ENCODE measurements at places on chromosomes 2 and 18. TPM values are rescaled to one million over a fixed set of nuclear protein-coding genes. Genes with fewer than 3 reads are reported as not detected.
A peak's percentile ranks its signal among the peaks of the same experiment; 100 is the strongest.

MEIS1 gene
- total RNA-seq: 68.4 TPM

- DNase-seq: no peak
Measured at GRCh38 chr2:54529935-54530334, 73.8 kb downstream of the SPTBN1 start.

DNA sequence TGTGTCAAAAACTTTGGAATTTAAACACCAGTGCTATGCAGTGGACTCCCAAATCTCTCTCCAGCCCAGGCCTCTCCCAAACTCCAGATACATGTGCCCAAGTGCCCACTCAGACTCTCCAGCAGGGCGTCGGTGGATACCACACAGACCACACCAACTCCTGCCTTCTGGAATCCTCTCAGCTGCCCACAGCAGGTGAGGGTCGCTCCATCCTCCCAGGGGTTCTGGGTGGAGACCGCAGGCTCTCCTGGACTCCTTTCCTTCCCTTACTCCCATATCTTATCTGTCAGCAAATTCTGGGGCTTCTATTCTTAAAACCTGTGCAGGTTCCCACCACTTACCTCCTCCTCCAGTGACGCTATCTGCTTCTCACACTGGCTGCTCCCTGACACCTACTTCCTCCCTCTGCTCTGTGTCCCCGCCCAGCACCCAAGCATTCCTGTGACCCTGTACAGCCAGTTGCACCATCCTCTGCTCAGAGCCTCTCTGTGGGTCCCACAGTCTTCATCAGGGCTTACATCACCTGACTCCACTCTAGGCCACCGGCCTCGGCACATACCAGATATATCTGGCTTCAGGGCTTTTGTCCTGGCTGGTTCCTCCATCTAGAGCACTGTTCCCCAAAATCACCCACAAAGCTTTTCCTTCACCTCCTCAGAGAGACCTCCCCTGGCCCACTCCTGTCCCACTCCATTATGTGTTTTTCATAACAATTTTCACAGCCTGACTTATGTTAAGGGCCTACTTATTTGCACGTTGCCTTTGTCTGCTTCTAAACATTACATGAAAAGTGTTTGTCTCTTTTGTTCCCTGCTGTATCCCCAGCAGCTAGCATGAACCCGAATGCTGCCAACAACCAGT, 2.6 kb upstream of the IMP4 start:
- no peak for DNase-seq

KCNG2 gene
- 1.3 TPM for total RNA-seq

- DNase-seq: no peak
Measured at GRCh38 chr18:6624271-6624660, 105.2 kb upstream of the ARHGAP28 start.

ANKRD62 gene
- 0.06 TPM for total RNA-seq

- no peak for DNase-seq
Measured at GRCh38 chr2:145408980-145409379, 889.1 kb upstream of the ZEB2 start.

DNA sequence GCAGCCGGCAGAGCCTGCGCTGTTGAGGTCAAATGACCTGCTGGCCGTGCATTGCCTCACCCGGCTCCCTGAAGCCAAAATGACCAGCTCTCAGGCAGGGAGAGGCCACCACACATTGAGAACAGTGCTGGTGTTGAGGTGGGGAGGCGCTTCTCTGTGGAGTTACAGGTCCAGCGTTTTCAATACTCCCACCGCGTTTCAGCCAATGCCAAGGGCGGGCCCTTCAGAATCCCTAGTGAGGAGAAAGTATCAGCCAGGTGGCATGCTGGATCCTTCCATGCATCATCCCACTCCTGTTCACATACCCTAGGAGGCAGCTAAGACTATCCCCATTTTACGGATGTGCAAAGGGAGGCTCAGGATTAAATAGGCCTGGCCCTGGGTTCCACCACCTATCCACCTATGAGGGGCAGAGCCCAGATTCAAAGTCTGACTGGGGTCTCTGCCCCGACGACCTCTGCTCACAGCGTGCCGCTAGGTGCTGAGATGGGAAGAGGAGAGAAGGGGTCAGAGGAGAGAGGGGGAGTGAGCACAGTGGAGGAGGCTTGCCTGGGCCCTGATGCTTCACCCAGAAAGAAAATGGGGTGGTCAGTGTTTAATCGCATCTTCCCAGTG, 137.6 kb upstream of the ID2 start:
- DNase-seq: no peak

DNA sequence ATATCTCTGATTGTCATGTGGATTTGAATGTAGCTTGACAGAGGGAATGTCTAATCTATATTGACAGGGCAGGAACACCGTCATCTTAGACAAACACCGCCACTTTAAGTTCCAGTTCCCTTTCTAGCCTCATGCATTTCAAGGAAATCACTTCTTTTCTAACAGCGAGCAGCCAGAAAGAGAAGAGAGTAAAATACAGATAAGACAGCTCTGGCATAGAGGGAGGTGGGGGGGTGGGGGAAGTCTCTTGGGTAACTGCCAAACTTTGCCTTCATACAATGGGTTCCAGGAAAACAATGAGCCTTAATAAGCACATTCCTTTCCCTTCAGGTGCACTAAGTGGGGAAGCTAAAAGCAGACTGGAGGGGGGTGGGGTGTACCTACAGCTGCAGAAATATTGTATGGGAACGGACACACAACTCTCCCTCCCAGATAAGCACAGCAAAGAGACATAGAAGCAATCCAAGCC, 37.2 kb downstream of the CASP10 start:
- DNase-seq: no peak

DNA sequence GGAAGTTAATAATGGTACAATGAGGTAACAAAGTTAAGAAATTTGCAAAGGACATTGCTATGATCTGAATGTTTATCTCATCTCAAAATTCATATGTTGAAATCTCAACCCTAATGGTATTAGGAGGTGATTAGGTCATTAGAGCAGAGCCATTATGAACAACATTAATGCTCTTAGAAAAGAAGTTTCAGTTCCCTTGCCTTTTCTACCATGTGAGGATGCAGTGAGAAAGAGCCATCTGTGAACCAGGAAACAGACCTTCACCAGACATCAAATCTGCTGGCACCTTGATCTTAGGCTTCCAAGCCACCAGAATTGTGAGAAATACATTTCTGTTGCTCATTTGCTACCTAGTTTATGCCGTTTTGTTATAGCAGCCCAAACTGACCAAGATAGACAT, 757.6 kb downstream of the NR4A2 start:
- no peak for DNase-seq

CIAO1 gene
- 74.2 TPM for total RNA-seq

- no peak for DNase-seq
Measured at GRCh38 chr2:37720533-37721200, 49.2 kb upstream of the CDC42EP3 start.

- no peak for DNase-seq
Measured at GRCh38 chr18:11470941-11471340, 138.5 kb upstream of the SLC35G4 start.

GRCh38 chr2:209523867-209524266, 100.0 kb downstream of the MAP2 start:
- DNase-seq: peak; percentile 51

ARHGAP15 gene
- 53.1 TPM for total RNA-seq

DNA sequence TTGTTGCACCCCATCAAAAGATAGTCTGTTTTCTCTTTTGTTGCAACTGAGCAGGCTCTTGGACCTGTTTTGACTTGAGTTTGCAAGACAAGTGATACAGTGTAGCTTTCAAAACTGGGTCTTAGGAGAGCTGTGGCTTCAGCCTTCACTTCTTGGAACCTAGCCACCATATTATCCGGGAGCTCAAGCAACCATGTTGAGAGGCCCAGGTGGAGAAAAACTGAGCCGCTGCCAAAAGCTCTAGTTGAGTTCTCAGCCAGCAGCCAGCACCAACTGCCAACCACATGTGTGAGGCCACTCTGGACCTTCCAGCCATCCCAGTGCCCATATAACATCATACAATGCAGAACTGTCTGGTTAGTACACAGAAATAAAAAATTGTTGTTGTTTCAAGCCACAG, 5.4 kb downstream of the CACNB4 start:
- DNase-seq: no peak

- DNase-seq: no peak
Measured at GRCh38 chr2:190149200-190149599, 86.7 kb upstream of the MSTN start.

HJURP gene
- 4.9 TPM for total RNA-seq

- peak; percentile 44 for DNase-seq
Measured at GRCh38 chr18:60549338-60549960, 176.9 kb upstream of the MC4R start.

DNA sequence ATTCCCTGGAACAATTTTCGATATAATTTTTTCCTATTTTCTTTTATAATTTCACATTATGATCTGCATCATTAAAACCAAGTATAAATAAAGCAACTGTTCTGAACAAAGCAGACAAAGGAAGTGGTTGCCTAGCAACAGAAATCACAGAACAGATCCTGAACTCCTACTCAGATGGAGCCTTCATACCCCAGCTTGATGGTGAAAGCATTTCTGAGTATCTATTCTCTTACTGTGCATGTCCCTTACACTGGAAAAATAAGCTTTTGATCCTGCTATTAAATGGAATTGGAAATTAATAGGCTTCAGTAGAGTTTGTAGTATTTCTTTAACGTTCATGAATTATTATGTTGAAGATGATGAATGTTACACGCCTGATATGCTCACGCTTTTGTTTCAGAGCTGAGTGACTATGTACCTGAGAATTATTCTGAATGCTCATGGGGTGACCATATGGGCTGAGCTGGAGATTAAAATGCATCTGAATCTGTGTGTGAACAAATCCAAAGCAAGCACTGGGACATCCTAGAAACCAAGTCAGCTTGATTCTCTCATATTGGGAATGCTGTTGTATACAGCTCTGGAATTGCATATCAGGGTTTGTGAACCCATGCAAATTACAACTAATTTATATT, 254.0 kb downstream of the KCNJ3 start:
- peak; percentile 12 for DNase-seq

- no peak for DNase-seq
Measured at GRCh38 chr2:162390801-162391200, 46.9 kb downstream of the GCA start.

- no peak for DNase-seq
Measured at GRCh38 chr2:59630789-59631188, 922.7 kb downstream of the BCL11A start.

DNA sequence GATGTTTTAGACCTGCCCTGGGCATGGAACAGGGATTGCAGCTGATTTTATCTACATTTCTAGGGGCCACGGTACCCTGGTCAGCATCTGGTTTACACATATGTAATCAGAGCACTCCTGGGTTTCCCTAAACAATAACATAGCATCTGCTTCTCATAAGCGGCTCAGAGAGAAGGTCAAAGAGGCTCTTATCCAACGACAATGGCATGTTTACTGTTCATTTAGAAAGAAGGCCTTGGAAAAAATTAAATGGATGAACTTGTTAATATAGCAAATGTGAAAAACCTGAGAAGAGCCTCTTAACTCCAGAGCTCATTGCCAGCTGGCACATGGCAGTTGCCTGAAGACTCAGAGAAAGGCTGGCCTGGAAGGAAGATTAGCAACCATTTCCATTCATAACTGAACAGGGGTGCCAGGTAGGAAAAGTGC, 202.8 kb upstream of the THUMPD2 start:
- no peak for DNase-seq

DNA sequence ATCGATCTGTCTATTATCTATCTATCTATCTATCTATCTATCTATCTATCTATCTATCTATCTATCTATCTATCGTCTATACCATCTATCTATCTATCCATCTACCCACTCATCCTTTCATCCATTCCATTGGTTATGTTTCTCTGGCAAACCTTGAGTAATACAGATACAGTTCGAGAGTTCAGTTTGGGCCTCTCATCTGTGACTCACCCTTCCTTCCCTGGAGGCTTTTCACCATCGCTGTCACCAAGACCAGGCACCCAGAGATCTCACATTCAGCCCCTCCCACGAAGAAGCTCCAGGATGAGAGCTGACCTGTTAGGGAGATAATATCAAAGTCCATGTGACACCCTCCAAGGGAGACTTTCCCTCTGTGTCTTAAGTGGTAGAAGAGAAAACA, 164.1 kb upstream of the CELF4 start:
- no peak for DNase-seq

- DNase-seq: no peak
Measured at GRCh38 chr18:68436485-68436884, 278.4 kb downstream of the TMX3 start.

DNA sequence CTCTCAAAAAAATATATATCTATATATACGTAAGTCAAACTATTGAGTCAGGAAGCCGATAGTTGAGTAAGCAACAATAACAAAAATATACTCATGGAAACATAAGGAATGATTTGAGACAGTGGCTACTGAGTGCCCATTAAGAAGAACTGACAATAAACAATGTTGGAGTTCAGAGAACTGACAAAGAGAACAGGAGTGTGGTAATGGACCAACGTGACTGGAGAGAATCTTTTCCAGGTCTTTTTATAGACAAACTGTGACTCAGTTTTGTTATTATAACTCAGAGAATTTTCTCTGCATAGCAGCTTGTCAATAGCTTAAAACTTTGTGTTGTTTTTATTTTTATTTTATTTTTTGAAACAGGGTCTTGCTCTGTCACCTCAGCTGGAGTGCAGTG, 4.6 kb upstream of the GALM start:
- DNase-seq: no peak

PLA2R1 gene
- 30.9 TPM for total RNA-seq

DNA sequence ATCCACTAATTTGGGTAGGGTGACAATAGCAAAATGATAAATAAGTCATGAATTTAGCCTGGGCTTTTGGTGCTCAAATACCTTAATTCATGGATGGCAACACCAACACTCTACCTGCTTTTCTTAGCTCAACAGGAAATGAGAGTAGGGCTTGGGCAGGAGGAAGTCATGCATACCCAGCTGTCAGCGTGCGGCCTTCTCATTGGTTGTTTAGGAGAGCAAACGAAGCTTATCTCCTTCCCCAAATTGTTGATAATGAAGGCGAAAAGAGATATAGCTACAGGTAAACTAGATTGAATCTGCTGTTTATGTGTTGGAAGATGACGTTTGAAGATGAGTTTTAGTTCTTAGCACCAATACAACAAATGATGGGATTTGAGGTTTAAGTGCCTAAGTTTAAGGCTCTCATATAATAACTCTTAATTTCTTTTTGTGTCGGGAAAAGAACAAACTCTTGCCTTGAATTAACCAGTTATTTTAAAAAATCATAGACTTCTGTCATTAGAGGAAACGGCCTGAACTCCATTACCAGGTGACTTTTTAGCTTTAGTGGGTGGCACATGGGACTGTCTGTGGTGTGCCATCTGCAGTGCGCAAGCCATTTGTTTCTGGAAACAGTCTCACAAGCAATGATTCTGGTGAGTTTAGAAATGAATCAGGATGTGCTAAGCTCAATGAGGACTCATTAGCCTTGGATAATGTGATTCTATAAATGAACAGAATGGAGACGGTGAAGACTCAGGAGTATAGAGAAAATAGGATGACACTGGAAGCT, 19.8 kb downstream of the MAP4K4 start:
- no peak for DNase-seq

All from spinal cord (tissue), 10 donors.